ENCODE measurements at places on chromosomes 4 and X.

- H3K27ac ChIP-seq = peak overlapping the region; percentile 5
- no peaks in the 10 kb centered on the region for H3K27me3 ChIP-seq
- peaks cover 6% of the 10 kb centered on the region for H3K4me1 ChIP-seq
- no peak for DNase-seq
- peaks cover 2% of the 10 kb centered on the region for H3K36me3 ChIP-seq
Observed at GRCh38 chr4:55517526-55518229, 29.0 kb downstream of the CLOCK start.

DNA sequence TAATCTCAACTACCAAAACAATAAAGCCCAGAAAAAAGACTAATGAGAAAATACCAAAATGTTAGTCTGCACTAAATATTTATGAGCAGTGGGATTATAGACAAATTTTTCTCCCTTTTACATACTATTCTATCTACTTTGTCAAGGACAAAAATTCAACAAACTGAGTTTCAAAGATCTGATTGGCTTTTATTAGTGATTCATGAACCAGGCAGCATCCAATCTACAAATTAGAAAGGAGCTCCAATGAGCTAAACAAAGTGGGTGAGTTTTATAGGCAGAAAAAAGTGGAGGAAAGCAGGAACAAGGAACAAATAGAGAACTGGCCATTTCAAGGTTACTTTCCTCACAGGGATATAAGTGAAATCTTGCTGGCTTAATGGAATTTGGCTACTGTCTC lies 24.4 kb upstream of the SH3KBP1 start:
- no peak overlapping the region for H3K4me3 ChIP-seq
- H3K27me3 ChIP-seq = no peaks in the 10 kb centered on the region
- H3K4me1 ChIP-seq = peaks cover 8% of the 10 kb centered on the region
- DNase-seq = no peak
- H3K27ac ChIP-seq = no peak overlapping the region

DNA sequence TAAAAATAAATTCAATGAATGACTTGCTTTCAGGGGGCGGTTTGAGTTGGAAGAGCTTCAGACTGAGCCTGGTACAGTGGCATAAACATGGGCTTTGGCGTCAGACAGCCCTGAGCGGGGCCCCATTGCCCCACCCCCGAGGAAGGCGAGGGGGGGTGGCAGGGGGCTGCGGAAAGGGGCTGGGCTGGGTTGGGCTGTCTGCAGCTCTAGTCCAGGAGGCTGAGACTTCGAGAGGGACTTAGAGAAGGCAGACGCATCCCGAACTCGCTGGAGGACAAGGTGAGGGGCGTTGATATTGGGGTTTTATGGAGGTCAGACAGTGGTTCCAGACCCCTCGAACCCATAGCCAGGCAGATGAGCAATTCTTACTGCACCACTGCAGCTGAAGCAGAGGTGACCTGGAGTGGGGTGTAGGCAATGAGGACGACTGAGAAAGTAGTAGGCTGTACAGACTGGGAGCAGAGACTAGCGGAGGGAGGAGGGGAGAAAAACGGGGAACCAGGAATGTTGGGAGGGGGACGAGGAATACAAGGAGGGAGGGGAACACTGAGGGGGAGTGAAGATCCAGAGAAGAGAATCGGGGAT lies at the start of gene MAGED2:
TSS of gene MAGED2 (plus strand) at position 222 of the 585 bp plus-strand sequence. CDS start 1,587 bp downstream, outside the sequence.
- H3K36me3 ChIP-seq = peaks cover 3% of the 10 kb centered on the region
- peak within 1 kb of the TSS; percentile 84 for H3K4me3 ChIP-seq
- peak within 1 kb of the TSS; percentile 98 for H3K27ac ChIP-seq
- peaks cover 6% of the 10 kb centered on the region for H3K4me1 ChIP-seq
- H3K27me3 ChIP-seq = peaks cover 20% of the 10 kb centered on the region

GRCh38 chrX:69089203-69089602 lies 76.0 kb downstream of the PJA1 start:
- no peak for DNase-seq
- H3K27me3 ChIP-seq = peaks cover 8% of the 10 kb centered on the region
- no peaks in the 10 kb centered on the region for H3K4me1 ChIP-seq
- H3K36me3 ChIP-seq = no peaks in the 10 kb centered on the region
- H3K4me3 ChIP-seq = no peak overlapping the region
- no peak overlapping the region for H3K27ac ChIP-seq
